Left forelimb (tissue), 1 donor: ENCODE measurements at places on chromosomes 12 and 14.

DNA sequence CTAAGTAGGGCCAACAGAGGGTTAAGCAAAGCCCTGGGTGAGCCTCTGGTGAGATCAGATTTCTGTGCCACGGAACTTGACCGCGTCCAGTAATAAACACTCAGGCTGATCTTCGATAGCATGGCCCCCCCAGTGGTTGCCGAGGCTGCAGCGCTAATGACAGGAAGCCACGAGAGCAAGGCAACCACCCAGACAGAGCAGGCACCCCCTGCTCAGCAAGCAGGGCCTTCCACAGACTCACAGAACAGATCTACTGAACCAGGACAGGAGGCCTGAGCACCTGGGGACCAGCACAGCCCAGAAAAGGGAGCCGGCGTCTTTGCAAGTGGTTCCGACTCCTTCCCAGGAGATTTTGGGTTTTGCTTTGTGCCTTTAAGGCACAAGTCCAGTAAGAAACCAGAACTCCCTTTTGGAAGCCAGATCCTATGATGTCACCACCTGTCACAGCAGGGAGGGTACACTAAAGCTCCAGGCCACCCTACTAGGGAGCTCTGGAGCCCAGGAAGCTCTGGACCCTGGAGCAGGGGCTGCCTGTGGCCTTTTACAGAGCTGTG is 42.3 kb downstream of the BCL11B start:
- DNase-seq, result no peak

GRCh38 chr12:24478254-24478653 is 470.6 kb downstream of the BCAT1 start:
- DNase-seq, result no peak

- no peak for DNase-seq
These were observed 50.9 kb upstream of the INSM2 start for GRCh38 chr14:35482994-35483515.

DNA sequence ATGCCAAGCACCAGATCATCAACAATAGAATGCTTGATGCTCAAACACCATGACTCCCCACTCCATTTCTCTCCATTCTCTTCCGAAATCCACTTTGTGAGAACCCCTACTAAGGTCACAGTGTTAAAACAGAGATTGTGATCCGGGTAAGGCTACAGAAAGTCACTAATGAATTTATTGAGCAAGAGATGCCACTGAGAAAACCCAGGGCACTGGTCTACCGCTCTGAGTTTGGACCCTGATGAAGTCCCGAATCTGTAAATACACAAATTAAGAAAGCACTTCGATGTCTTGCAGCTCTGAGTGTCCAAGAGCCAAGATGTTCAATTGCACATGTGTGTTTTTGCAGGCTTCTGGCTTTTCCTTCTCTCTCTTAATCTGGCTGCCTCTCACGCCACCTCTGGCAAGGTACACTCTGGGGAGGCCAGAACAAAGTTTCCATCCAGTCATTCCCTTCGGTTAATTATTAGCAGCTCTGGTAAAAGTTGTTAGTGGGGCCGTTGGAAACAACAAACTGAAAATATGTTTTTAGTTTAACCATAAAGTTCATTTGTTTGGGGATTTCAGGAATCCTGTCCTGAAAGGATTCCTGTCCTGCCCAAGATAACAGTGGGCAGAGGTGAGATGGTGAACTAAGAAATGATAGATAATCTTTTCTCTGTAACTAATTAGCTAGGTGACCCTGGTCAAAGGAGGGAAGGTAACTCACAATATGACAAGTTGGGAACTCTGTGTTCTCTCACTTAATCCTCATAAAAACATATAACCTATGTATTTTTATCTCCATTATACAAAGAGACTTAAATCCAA is 75.4 kb downstream of the BTG1 start:
- DNase-seq, result no peak

GRCh38 chr12:13964666-13965065 is 16.7 kb downstream of the GRIN2B start:
- DNase-seq, result no peak

- no peak for DNase-seq
These were observed 85.6 kb downstream of the DICER1 start for GRCh38 chr14:95071649-95072280.

DNA sequence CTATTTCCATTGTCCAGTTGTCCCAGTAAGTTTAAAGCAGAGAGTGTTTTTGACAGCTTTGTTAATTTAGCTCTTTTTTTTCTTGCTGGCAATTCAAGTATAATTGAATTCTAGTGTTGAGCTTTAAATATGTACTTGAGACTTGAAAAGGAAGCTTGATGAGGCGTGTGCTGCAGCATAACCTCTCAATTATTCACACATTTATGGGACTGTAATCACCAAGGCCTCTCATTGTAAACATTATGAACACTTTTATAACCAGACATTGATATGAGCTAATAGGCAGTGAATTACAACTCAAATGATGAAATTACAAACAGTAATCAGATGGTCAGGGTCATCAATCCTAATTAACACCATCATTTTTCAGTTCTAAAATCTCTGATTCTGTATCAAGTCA is 378.0 kb upstream of the DDHD1 start:
- DNase-seq, result no peak

GRCh38 chr14:96514694-96515093 is 12.5 kb downstream of the PAPOLA start:
- no peak for DNase-seq

- DNase-seq, result no peak
These were observed 14.4 kb downstream of the G2E3 start for GRCh38 chr14:30573226-30573814.

GRCh38 chr14:87935886-87936285 is 57.1 kb downstream of the GALC start:
- DNase-seq, result no peak

- no peak for DNase-seq
These were observed 125.5 kb upstream of the DCN start for GRCh38 chr12:91307957-91308670.

DNA sequence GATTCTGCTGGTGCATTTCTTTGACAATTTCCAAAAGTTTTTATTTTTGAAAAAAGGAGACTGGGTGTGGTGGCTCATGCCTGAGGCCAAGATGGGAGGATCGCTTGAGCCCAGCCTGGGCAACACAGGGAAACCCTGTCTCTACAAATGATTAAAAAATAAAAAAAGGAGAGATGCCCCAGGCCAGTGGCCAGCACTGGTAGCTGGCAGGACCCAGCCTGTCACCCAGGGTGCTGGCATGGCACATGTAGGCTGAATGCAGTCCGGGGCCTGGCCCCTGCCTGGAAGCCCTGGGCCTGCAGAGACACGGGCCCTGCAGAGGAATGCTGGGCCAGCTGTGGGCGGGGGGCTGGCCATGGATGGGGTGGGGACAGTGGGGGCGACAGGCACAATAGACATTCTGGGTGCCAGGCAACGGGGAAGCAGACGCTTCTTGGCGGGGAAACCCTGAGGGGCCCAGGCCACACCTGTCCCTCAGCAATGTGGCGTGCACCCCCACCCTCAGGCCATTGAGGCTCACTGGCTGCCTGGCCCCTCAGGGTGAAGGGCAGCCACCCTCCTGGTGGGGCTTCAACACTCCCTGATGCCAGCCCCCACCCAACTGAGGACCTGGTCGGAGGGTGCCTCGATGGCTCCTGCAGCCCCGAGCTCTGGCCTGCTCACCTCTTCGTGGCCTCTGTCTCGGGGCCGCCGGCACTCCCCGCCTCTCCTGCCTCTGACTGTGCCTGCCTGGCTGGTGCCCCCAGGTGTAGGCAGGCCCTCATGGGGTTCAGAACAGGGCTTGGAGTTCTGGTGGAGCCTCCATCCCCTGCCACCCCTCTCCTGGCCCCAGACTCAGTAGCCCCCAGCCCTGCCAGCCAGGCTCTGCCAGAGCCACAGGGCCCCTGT is 12.1 kb downstream of the TRMT61A start:
- peak; percentile 62 for DNase-seq

DNA sequence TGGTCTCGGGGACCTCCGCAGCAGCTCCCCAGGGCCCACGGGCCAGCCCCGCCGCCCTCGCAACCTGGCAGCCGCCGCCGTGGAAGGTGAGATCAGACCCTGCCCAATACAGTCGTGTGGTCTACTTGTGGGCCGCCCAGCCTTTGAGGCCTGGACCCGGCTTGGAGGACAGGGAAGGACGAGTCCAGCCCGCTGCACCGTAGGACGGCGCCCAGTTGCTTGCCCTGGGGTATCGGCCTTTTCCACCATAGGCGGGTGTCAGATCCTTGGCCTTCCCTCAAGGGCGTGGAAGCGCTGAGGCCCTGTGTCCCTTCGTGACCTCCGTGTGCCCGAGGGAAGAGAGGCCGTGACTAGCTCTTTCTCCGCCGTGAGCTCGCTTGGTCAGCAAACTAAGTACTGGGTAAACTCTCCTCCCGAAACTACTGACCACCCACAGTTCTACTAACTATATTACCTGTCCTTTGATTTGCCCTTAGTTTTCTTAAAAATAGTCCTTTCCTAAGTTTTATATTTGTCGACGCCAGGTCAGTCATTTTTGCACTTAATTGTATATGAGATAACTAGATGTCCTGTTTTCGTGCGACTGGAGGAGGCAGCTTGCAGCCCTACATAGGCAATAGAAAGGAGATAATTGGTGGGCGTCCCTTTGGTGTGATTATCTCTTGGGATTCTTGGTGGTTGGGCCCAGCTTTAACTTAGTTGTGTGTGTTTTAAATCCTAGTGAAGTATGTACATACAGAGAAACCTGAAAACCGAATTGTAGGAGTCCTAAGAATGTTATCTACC is 757 bp downstream of the SLC25A3 start:
- no peak for DNase-seq

DNA sequence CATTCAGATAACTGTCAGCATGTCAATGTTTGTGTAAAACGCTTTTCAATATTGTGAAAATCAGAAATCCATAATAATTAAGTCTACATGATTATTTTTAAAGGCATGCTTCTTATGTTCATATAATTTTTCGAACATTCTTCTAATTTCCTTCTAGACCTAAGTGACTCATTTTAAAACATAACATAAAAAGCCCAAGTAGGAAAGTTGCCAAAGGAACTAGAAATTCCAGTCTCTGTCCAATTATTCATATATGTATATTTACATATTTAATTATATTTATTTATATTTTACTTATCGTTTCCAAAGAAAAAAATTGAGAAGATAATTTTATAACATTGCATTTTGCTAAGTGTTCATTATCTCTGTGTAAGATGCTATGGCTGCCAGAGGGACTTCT is 110.4 kb downstream of the TMTC1 start:
- DNase-seq, result no peak

- no peak for DNase-seq
These were observed 198.3 kb upstream of the CPNE8 start for GRCh38 chr12:39103552-39104165.

- DNase-seq, result no peak
These were observed 15.6 kb upstream of the NGB start for GRCh38 chr14:77286576-77286975.

DNA sequence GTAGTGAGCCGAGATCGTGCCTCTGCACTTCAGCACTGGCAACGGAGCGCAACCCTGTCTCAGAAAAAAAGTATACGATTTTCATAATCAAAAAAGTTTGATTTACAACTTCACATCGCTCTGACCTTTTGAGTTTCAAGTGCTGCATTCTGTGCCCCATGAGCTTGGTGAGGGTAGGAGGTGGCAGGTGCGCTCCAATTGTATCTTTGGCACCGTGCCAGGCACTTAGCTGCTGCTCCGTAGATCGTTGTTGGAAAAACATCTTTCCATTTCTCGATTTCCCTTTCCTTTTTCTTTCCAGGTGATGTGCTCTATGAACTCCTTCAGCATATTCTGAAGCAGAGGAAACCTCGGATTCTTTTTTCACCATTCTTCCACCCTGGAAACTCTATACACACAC is 203.7 kb downstream of the ETV6 start:
- no peak for DNase-seq

DNA sequence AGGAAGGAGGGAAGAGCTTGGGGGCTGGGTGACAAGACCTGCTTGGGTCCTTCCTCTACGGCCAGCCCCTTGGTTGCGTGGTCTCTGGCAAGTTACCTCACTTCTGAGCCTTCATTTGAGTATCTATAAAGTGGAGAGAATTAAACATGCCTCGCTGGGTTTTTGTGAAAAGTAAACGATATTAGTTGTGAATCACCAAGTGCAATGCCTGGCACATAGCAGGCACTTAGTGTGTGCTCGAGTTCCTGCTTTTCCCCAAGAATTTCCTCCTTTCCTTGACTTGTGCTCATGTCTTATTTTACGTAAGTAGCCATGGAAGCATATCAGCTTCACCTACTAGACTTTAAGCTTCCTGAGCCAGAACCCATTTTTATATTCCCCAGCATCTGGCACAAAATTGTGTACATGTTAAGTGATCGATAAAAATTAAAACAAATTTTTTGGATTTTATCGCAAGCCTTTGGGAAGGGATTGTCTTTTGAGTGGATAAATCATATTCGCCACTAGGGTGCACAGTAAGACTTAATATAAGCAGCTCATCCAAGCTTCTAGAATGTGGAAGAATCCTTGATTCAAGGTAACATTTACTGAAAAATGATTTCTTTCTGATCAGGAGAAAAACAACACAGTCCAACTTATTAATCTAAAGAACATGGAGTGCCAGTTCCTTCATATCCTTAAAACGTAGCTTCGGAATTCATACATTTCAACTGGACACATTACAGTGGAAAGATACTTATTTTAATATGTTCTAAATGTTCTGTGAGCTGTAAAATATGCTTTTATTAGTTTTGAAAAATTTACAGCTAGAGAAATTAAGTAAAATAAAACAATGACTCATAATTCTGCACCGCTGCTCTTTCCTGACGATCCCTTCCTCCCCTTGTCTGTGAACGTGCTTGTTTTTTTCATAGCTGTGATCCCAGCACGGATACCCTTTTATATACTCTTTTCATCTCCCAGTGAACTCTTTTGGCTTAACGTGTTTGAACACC is 62.0 kb downstream of the SLC25A47 start:
- DNase-seq, result no peak

DNA sequence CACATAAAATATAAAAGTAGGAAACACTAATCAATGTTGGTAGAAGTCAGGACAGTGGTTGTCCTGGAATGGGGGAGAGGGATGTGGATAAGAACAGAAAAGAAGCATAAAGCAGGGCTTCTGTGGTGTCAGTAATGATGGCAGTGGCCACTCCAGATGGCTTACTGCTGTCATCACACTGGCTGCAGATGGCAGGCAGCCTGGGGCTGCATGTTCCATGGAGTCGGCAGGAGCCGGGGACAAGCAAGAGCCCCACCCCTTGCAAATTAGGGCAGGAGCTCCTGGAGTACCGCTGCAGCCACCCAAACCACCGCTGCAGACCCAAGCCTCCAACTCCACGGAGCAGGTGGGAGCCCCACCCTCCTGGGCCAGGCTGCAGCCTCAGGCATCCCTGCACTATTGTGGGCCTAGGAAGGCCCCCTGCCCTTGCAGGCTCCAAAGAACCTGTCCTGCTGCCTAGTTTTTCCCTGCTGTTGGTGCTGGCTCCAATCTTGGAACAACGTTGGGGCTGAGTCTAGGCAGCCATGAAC is 28.8 kb upstream of the SLC5A8 start:
- DNase-seq, result no peak

GRCh38 chr12:117622087-117622486 is 260.7 kb upstream of the NOS1 start:
- no peak for DNase-seq

DNA sequence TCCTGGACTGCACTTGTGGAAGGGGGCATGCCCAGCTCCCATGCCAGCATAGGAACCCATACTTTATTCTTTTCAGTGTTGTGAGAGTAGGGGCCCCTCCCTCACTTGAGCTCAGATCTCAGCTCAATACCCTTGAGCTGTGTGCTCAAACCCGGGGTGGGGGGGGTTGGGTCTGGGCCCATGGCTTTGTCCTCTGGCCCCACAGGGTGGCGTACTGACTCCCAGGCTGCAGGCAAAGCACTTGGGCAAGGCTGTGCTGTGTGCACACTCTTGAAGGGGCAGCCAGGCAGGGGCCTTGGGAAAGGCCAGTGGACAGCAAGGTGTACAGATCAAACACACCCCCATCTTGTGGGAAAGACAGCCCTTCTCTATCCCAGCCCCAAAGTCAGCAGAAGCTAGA is 81.8 kb downstream of the WIF1 start:
- no peak for DNase-seq

GRCh38 chr14:81102217-81102616 is 118.5 kb downstream of the GTF2A1 start:
- DNase-seq, result no peak
